Calu3 (cell line): ENCODE measurements at places on chromosomes 2 and 18. TPM values are rescaled to one million over a fixed set of nuclear protein-coding genes. Genes with fewer than 3 reads are reported as not detected.

Gene SUPT7L
- 33.0 and 35.5 TPM in 2 replicates for total RNA-seq

Gene TEKT4
- total RNA-seq: 0.24 TPM in 1 of 2 replicates, not detected in the other

Gene CCDC74B
- 1.5 and 2.1 TPM in 2 replicates for total RNA-seq

Gene DUSP19
- total RNA-seq: 1.6 and 2.7 TPM in 2 replicates

Gene CDH20
- total RNA-seq: not detected in 2 replicates

Gene PLA2R1
- 5.1 and 5.8 TPM in 2 replicates for total RNA-seq

Gene PTPN4
- 47.4 and 52.4 TPM in 2 replicates for total RNA-seq

Gene DAPL1
- not detected in 2 replicates for total RNA-seq

Gene ATP6V1C2
- 0.28 and 0.61 TPM in 2 replicates for total RNA-seq

Gene TNFAIP6
- total RNA-seq: 1.7 and 2.7 TPM in 2 replicates

Gene CRACDL
- total RNA-seq: 16.2 and 24.3 TPM in 2 replicates

Gene NGEF
- total RNA-seq: 1.3 and 1.7 TPM in 2 replicates

Gene SERPINB5
- total RNA-seq: 34.0 and 34.1 TPM in 2 replicates

Gene ALLC
- total RNA-seq: not detected in 2 replicates

Gene PSMA8
- total RNA-seq: not detected in 2 replicates

Gene CHPF
- 139 and 141 TPM in 2 replicates for total RNA-seq

Gene REG3A
- not detected in 2 replicates for total RNA-seq

Gene DOK6
- not detected in 2 replicates for total RNA-seq

Gene HAUS1
- total RNA-seq: 33.5 and 35.7 TPM in 2 replicates

Gene ESPNL
- 0.19 and 0.61 TPM in 2 replicates for total RNA-seq

Gene TACR1
- total RNA-seq: not detected in 2 replicates

Gene TSPYL6
- not detected in 2 replicates for total RNA-seq

Gene GPC1
- total RNA-seq: 41.8 and 51.5 TPM in 2 replicates

Gene RGPD8
- total RNA-seq: 2.3 and 2.4 TPM in 2 replicates

Gene DLX2
- not detected in 2 replicates for total RNA-seq

Gene DLGAP1
- total RNA-seq: 3.2 and 9.0 TPM in 2 replicates

Gene TRAK2
- total RNA-seq: 24.4 TPM in 2 replicates

Gene SNED1
- 0.76 and 0.86 TPM in 2 replicates for total RNA-seq

Gene SLC14A1
- total RNA-seq: not detected in 2 replicates

Gene LDAH
- total RNA-seq: 18.1 and 21.5 TPM in 2 replicates

Gene CNTNAP5
- not detected in 2 replicates for total RNA-seq

Gene CD302
- total RNA-seq: 3.4 and 5.4 TPM in 2 replicates

Gene SERTAD2
- total RNA-seq: 19.2 and 19.4 TPM in 2 replicates

Gene GKN2
- not detected in 2 replicates for total RNA-seq

Gene TTN
- total RNA-seq: 0.07 and 0.24 TPM in 2 replicates

Gene PIEZO2
- total RNA-seq: 0.24 and 0.91 TPM in 2 replicates

Gene AQP4
- total RNA-seq: 1.3 and 2.5 TPM in 2 replicates

Gene ABCG5
- 0.66 and 1.0 TPM in 2 replicates for total RNA-seq

Gene TMEM163
- total RNA-seq: 2.5 and 3.5 TPM in 2 replicates

Gene GNLY
- total RNA-seq: not detected in 2 replicates

Gene CLHC1
- 8.4 and 10.4 TPM in 2 replicates for total RNA-seq

Gene CNDP2
- total RNA-seq: 279 and 312 TPM in 2 replicates

Gene CNDP1
- not detected in 2 replicates for total RNA-seq

Gene RUFY4
- total RNA-seq: 0.21 and 2.6 TPM in 2 replicates

Gene LBX2
- total RNA-seq: 3.0 and 3.5 TPM in 2 replicates

Gene CIB4
- total RNA-seq: not detected in 2 replicates

Gene TUBA3E
- not detected in 2 replicates for total RNA-seq

Gene SERPINB13
- not detected in 2 replicates for total RNA-seq

Gene CEP68
- total RNA-seq: 9.6 and 10.0 TPM in 2 replicates
